Amniotic stem cell (primary cell): ENCODE measurements at places on chromosomes 1 and 21.

GRCh38 chr1:172163498-172164215, 256.8 kb upstream of the C1orf105 start:
- DNase-seq: no peak

- DNase-seq: no peak
Observed at GRCh38 chr21:42107881-42108553, 36.9 kb downstream of the UMODL1 start.

- no peak for DNase-seq
Observed at GRCh38 chr21:44870748-44871495, 2.6 kb downstream of the PTTG1IP start.

DNA sequence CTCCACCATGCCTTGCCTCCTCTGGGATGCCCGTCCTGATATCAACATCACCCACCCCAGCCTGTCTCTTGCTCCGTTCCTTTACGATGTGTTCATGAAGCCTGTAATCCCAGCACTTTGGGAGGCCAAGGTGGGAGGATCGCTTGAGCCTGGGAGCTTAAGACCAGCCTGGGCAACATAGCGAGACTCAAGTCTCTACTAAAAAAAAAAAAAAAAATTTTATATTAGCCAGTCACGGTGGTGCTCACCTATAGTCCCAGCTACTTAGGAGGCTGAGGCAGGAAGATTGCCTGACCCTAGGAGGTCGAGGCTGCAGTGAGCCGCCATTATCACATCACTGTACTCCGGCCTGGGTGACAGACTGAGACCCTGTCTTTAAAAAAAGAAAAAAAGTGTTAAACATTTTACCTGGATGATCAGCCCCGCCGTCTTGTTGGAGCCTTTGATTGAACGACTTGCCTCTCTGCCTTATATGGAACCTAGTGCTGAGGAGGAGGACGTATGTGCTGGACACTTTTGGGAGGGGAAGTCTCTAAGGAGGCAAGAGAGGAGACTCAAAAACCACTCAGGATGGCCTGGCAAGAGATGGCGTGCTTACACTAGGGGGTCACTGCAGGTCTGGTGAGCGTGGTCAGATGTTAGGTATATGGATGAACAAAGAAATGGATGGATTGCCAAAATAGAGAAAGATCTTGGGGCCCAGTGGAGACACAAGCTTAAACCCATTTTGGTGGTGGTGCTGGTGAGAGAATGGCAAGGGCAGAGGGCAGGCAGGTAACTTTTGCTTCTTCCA, 80.5 kb upstream of the IFFO2 start:
- DNase-seq: no peak

DNA sequence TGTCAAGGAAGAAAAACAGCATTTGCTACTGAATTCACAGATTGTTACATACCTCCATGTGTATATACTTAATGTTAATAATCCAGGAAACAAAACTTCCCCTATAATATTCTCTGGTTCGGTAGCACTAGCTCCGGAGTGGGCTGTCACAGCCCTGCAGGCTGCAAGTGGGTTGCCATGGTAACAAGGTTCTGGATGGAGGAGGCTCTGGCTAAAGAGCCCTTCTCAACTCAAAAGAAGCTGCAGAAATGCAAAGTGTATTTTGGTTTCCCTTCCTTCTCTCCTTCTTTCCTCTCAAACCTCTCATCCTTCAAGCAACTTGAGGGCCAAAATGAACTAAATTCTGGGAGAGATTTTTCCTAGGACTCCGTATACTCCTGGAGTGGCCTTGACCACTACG, 45.2 kb downstream of the ASTN1 start:
- no peak for DNase-seq

- no peak for DNase-seq
Observed at GRCh38 chr1:156847591-156848460, 11.1 kb downstream of the INSRR start.

DNA sequence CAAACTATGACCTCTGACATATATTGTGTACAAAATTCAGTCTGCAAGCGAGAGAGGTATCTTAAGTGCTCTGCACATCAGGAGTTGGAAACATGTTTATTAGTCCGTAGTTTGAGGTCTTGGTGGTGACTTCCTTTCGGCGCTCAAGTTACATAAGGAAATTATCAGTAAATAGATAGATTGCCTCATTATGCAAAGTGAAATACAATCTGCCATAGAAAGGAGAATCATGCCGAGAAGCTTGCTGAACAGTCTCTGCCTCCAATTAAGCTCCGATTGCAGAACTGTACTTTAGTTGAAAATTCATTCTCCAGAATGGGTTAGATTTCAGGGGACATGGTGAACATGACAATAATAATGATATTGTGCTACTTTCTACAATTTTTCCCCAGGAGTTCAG, 271.8 kb downstream of the BRINP2 start:
- no peak for DNase-seq

DNA sequence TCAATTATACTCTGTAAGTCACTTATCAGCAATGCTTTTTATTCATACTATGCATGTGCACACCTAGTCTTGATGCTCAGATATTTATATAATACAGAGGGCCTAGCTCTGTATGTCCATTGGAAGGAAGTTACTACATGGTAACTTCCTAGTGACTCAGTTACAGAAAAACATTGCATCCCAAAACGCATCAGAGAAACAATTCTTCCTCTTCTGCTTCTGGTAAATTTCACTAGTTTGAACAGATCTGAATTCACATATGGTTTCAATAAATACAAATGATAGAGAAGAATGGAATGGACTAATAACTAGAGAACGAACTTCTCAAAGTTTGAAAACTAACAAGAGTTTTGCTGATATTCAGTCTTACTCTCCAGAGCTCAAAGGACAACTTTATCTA, 811.3 kb upstream of the ADGRL2 start:
- no peak for DNase-seq

DNA sequence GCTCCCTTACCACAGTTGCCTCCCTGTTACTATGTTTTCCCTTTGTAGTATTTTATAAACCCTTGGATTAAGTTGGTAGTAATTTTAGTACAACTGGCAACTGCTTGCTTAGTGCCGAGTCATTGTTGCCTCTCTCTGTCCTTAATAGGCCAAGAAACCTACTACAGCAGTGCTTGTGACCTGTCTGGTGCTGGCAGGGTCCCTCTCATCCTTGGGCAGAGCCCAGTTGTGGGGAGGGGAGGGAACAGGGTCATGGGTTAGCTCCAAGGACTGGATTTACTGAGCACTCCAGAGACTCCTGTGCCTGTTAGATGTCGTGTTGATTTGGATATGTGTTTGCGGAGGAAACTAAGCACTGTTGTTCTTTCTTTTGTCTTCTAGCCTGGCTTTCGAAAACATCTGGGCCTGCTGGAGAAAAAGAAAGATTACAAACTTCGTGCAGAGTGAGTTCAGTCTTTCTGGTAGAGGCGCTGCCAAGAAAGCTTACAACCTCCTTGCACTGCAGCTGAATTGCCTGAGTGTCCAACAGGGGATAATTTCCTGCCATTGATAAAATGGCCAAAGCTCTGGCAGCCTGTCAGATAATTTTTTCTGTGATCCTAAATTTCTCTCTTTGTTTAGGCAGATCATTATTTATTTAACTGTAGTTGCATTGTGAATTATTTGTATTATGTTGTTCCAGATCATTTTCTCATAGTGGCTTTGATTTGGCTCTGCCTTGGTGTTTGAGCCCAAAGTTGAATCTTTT, 3.6 kb downstream of the UTP11 start:
- DNase-seq: no peak

DNA sequence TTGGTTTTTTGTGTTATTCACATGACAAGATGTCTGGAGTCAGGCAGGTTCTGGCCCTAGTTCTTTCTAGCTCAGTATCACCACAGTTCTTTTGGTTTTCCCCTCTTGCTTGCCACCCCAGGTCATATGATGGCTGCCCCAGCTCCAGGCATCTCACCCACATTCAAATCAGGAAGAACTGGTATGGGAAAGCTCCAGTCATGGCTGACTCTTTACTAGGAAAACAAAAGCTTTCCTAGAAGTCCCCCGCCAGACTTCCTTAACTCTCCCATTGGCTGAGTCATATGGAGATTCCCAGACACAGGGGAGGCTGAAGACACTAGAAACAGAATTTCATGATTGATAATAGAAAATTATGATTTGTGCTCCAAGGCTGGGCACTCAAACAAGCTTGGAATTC, 22.1 kb upstream of the EYA3 start:
- no peak for DNase-seq

DNA sequence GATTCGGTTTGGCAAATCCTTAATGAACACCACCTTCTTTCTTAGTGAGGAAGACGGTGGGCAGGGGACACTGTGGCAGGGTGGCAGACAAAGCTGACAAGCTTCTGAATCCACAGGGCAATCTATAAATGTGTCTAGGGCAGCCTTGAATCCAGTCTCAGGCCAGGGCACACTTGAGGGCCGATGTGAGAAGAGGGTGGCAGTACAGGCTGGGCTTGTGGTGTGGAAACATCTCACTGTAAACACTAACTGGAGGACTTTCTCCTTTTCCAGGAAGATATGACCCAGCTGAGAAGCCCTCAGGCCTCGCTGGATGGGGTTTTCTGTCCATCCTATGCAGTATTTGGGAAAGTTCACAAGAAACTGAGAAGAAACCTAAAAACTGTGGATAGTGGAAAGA, 46.5 kb downstream of the PKP1 start:
- DNase-seq: no peak

DNA sequence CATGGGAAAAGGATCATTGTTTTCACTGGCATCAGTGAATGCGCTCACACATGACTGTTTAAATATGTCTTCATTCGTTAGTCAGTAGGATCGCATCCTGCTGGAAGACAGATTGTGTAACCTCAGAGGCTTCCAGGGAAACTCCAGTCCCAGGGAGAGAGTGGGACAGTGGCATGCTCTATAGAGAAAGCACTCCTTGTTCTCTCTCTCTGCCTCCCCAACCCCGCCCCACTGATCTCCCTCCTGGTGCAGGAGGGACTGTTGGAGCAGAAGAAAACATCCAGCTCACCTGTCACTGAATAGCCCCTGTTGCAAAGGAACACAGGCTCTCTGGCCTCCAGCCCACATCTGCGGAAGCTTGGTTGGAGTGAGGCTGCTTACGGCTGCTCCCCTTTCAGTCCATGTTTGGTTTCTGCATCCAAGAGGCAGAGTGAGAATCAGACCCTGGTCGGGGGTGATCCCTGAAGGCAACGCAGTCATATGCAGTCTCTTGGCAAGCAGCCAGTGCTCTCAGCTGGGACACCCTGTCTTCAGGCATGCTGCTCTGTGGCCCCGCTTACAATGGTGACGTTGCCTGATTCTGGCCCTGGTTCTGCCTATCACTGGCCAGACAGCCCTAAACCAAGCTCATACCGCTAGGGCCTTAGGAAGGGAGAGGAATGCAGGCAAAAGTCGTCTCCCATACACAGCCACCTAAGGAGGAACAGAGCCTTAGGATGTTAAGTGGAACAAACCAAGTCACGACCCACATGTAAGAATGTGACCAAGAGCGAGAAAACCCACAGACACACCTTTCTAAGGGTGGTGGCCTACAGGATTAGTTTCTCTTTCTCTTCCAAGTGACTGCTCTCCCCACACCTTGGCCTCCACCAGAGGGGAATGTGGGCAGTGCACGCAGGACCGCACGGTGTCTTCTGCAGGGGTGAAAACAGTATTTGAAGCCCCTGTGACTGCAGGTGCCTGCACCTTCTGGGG, 39.7 kb downstream of the BACE2 start:
- no peak for DNase-seq

DNA sequence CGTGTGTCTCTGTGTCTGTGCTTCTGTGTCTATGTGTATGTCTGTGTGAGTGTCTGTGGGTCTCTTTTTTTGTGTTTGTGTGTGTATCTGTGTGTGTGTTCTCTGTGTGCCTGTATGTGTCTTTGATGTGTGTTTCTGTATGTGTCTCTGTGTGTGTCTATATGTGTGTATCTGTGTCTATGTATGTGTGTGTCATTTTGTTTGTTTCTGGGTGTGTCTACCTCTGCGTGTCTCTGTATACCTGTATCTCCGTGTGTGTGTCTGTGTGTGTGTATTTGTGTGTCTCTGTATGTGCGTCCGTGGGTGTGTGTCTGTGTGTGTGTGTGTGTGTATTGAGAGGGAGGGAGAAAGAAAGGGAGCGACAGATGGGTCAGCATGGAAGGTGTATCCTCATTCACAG, 106.3 kb upstream of the TRABD2B start:
- no peak for DNase-seq

DNA sequence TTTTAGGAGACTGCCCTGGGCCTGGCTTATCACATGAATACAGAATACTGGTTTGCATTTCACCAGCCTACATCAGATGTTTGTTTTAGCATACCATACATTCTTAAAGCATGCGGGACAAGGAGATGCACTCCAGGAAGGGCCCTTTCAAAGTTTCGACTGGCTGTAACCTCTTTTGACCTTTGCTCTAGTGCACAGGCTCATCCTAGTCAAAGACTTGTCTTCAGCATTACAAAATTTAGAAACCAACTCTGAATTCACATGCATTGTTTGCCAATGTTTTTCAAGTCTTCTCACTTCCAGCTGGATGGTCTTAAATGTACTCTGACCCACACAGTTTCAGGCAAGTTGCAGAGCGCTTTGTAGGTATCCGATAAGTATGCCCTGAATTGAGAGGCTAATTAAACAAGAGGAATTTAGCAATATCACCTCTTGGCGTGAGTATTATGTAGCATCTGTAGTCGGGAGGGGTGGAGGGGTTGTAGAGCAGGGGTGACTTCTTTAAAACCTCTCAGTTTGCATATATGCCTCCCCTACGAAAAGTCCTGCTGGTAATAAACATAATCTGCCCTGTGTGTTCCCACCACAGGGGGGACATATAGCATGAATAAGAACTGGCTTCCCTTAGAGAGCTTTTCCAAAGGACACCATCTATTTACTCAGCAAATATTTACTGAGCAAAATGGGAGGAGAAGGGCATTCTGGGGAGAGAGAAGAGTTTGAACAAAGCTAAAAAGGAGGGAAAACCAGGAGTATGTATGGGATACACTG, 24.4 kb upstream of the AHCYL1 start:
- DNase-seq: peak; percentile 33

GRCh38 chr1:112711041-112711440, 4.1 kb downstream of the PPM1J start:
- no peak for DNase-seq

DNA sequence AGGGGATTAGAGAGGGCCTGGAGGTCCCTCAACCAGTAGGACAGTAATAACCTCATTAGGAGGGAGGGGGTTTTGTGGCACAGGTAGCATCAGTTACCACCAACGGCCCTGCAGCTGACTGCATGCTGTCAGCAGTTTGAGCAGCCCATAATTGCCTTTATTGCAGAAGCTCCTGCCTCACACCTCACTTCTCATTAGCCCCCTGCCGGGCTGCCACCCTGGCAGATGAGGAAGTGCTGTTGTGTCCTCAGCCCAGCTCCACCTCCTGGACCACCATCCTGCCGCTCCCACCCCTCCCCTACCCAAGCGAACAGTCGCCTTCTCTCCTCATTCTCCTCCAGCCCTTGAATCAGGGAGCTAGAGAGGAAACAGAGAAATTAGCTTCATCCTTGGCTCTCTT, 237.4 kb downstream of the LMX1A start:
- DNase-seq: no peak

GRCh38 chr21:44575307-44576024, 1.9 kb downstream of the KRTAP10-4 start:
- DNase-seq: no peak

GRCh38 chr1:16218014-16218673, 5.7 kb upstream of the ARHGEF19 start:
- no peak for DNase-seq

DNA sequence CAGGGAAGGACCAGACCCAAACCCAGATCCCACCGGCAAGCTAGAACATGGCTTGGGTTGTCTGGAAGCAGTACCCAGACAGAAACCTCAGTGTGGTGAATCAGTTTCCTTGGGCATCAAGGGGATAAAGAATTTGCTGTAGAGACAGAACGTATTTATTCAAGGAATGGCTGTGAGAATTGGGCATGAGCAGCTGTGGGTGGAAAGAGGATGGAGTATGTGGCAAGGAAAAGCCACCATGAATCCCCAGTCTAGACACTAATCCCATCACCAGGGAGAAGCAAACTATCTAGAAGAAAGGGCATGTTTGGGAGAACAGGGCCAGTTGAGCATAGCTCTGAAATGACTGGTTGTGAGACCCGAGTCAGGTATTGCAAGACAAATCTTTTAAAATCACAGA, 109.2 kb downstream of the TOMM20 start:
- DNase-seq: no peak
